Activated CD8-positive, alpha-beta memory T cell treated with anti-CD3 and anti-CD28 coated beads for 4 hours (primary cell): ENCODE measurements at places on chromosomes 1 and 21.

GRCh38 chr1:210291786-210292230 is 36.9 kb upstream of the HHAT start:
- no peak for DNase-seq

DNA sequence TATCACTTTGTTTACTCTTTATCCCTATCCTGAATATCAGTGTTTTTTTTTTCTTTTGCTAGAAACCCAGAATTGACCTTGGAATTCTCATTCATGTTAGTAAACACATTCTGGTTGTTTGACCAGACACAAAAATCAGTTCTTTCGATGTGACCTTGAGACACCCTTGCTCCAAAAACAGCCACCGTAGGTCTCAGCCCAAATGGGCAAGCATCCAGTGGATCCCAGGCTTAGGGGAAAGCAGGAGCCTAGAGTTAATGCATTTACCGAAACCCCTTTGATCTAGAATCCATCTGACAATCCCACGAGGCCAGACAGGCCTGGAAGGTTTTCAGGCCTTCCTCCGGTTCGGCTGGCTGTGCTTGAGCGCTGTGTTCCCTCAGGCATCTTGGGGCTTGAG is 47.6 kb downstream of the IRF2BP2 start:
- DNase-seq: no peak

- DNase-seq: no peak
These were observed 85.7 kb downstream of the NENF start for GRCh38 chr1:212518188-212519054.

GRCh38 chr1:34785875-34786470 is 5.0 kb downstream of the GJB3 start:
- no peak for DNase-seq

- no peak for DNase-seq
These were observed 325.7 kb downstream of the HHAT start for GRCh38 chr1:210654176-210654981.

GRCh38 chr1:77347646-77348045 is 65.8 kb downstream of the AK5 start:
- DNase-seq: no peak

DNA sequence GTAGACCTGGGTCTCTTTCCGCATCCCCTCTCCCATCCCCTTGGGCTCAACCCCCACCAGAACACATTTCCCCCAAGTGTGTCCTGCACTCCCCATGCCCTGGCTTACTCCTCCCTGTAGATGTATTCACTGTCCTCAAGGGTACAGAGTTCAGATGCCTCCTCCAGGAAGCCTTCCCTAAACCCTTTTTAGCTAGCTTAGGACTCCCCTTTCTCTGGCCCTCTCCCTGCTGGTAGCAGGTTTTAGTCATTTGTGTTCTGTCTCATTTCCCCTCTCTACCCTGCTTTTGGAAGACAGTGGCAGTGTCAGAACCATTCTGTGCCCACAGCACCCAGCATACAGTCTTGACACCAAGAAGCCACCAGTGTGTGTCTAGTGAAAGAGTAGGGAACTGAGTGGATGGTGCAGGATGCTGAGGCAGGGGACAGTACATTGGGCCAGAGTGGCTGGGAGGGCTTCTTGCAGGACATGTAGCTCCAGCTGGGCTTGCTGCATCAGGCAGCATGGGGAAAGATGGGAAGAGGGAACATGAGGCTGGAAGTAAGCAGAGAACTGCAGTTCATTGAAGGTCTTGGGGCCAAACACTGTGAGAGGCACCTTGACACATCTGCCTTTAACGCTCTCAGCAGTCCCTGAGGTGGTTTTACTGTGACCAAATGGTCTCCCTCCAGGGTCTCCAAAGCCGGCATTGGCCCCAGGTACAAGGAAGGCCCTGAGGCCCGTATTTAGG is 2.5 kb downstream of the FOXO6 start:
- DNase-seq: no peak

DNA sequence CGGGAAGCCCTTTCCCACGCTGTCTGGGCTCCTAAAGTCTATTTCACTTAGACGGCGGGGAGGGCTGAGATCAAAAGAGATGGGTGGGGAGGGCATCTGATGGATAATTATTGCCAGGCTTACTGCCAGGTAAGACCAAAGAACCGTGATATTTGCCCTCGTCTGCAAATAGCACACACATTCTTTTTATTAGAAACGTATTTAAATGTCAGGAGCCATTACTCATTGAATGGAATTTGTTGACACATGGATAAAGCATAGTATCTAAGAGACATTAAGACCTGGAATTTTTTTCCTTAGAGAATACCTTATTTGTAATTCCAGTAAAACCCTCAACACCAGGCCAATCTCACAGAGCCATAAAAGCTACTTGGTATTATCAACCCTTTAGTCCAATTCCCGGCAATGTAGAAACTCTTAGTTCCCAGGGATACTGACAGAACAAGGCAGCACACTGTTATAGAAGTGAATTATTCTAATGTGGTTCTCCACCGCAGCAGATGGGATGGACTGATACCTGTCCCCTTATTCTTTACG is 10.6 kb downstream of the URB1 start:
- DNase-seq: no peak

DNA sequence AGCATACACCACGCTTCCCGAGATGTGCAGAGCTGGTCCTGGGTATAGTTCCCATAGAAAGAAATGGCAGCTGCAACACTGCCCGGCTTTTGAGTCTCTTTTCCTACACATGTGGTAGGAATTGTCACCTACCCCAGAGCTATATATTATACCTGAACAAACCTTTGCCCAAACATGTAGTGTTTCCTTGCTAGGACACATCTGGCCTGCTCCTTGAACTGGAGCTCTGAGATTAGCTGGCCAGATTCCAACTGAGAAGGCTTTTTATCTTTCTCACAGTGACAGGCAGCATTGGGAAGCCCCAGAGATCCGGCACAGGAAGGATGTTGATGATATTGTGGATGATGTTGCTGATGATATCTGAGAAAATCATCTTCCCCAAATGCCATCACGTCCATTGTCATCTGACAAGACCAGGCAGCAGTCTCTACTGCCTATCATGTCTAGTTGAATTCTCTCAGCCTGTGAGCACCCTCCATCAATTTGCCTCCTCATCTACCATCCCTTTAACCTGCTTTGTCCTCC is 115.0 kb upstream of the SMYD2 start:
- DNase-seq: no peak

DNA sequence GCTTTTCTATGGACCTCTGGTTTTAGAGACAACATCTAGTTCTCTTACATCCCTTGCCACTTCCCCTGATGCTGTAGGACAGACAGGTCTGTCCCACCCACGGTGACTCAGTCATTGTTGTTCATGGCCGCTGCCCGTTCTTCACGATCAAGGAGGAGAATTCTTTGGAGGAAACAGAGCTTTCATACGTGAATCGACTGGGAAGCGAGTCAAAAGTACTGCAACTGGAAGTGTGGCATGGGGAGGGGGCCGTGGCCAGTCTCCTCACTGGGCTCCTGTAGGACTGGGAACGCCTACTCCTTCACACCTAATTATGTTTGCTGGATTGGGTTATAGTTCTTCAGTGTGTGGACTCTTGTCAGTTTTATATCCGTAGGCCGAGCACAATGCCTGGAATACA is 4.4 kb upstream of the SLC37A1 start:
- no peak for DNase-seq

DNA sequence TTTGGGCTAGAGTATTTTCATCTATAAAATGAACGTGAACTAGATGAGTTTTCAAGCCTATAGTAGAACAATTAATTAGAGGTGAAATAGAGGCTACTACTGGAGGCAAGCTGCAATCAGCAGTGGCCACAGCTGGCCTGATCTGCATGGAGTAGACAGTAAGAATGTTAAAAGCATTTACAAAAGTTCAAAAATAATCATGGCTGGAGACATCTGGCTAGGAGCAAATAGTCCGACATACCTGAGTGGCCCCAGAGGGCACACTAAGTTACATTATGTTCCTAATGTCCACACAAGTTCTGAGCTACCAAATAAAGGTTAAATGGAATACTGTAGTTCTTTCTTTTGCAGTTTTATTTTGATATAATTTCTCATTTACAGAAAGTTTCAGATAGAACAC is 28.0 kb downstream of the MPZL1 start:
- no peak for DNase-seq

- no peak for DNase-seq
These were observed 133.0 kb downstream of the GPR52 start for GRCh38 chr1:174580801-174581200.

DNA sequence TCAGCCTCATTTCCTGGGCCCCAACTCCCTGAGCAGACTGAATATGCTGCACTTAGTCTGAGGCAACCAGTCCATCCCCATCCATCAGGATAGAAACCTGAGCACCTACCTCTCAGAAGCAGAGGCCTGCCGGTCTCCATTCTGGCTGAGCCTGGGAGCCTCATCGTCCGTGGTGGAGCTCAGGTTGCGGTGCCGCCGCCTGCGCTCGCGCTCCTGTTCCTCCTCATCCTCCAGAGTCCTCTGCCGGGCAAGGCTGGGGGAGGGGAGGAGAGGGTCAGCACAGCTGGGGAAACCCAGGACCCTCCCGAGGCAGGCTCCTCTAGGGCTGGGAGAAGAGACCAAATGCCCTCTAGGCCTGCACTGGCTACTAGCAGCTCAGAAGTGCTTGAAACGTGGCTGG is 10.1 kb downstream of the LAD1 start:
- DNase-seq: no peak

- DNase-seq: no peak
These were observed 112.1 kb downstream of the BCAR3 start for GRCh38 chr1:93569489-93569888.

DNA sequence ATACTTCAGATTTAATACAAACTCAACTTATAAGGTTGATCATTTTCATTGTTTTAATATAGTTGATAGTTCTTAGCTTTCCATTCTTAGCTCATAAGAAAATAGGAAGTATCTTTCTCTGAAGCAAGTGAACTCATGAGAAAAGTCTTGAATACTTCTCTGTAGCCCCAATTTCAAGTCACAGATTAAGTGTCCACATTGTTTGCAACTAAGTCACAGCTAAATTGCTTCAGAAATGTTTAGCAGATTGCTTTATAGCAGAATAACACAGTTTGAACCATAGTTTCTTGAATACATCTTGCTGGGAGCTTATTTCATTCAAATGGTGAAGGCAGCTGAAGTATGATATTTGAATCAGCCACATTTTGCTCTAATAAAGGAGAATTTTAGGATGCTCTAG is 10.6 kb upstream of the PKN2 start:
- DNase-seq: no peak

DNA sequence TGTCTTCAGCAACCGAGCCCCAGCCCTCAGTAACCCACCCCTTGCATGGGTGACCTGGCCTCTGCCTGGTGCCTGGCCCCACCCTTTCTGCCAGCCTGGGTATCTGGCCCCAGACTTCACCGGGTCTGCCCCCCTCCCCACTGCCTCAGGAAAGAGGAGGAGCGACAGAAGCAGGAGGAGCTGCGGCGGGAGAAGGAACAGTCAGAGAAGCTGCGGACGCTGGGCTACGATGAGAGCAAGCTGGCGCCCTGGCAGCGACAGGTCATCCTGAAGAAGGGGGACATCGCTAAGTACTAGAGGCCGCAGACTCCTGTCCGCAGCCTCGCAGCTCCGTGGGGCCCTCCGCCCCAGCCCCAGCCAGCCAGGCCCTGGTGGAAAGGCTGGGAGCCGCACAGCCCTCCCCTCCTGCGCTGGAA is 6.1 kb downstream of the TNFRSF25 start:
- no peak for DNase-seq

DNA sequence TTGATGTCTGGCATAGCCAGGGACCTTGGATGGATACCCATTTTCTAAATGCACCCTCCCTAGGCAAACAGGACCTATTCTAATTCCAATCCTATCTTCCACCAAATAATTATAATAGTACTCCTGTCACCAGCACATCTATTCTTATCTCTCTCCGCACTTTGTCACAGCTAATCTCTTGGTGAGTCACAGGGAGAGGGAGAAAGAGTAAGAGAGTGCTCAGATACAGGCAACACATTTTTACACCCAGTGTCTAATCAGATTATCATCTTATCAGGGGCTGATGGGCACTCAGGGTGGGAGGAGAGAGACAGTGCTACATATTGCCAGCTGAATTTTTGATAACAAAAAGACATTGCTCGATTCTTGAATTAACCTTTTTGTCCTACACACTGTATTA is 275.0 kb upstream of the BEND5 start:
- no peak for DNase-seq

DNA sequence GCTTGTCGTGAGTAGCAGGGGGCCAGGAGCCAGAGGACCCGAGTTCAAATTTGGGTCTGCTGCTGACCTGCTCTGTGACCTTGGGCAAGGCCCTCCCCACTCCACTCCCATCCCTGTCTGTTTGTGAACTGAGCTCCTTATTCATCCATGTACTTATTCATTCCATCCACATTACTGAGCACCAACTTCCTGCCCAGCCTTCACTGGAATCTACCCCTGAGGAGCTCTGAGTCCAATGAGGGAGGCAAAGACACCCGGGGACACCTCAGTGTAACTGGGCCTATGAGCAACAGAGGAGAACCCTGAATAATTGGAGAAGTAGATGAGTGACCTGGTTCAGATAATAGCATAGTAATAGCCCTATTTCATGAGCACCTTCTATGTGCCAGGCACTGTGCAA is 8.9 kb downstream of the BSND start:
- DNase-seq: no peak
